ENCODE measurements at places on chromosomes 6 and 20.

DNA sequence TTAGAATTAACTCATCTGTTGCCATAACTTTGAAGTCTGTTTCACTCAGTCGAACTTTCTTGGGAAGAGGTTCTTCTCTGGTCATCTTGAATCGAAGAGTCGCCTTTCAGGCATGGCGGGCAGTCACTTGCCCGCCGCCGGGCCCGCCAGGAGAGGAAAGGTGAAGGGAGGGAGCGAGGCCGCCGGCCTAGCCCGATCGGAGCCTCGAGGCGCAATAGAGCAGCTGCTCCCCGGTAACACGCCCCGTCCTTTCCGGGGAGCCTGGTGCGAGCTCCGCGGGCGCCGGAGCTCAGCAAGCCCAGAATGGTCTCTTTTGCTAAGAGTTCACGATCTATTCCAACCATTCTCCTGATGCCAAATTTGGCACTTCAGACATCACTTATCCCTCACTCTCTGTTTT lies 591.8 kb downstream of the TFAP2B start:
- DNase-seq: no peak

GRCh38 chr6:72363844-72364740 lies 257.8 kb upstream of the KCNQ5 start:
- no peak for DNase-seq

- DNase-seq: no peak
Measured at GRCh38 chr6:129603741-129604140, 106.2 kb downstream of the ARHGAP18 start.

- DNase-seq: no peak
Measured at GRCh38 chr6:168280020-168280898, 39.3 kb downstream of the DACT2 start.

- DNase-seq: no peak
Measured at GRCh38 chr6:52887910-52888524, 21.5 kb downstream of the GSTA3 start.

DNA sequence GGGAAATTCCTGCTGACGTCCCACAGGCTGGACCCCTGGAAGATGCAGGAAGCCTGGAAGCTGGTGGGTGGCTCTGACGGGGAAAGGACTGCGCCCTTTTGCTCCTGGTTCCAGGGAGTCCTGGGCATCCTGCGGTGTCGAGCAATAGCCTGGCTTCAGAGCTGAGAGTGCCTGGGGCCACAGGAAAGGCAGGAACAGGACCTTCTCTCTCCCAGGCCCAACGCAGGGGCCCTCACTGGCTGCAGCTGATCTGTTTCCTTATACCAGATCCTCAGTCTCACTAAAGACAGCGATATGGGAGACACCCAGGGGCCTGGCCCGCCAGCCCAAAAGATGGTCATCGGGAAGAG lies 1.4 kb downstream of the B3GALT4 start:
- no peak for DNase-seq

DNA sequence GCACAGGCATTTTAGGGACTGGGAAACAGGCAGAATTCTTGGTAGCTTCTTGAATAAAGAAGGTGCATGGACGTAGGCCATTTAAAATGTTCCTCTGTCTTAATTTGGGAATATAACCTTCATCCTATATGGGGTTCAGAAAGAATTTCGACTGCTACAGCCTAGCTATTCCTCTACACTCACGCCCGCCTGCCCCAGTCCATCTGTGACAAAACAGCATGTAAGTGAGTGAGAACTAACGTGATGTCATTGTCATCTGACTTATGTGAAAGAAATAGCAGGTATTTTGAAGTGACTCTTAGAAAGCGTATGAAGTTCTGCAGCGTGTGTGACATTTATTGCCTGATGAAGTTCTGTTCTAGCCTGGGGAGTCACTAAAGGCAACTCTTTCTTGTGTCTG lies 52.2 kb upstream of the SLC22A1 start:
- no peak for DNase-seq

DNA sequence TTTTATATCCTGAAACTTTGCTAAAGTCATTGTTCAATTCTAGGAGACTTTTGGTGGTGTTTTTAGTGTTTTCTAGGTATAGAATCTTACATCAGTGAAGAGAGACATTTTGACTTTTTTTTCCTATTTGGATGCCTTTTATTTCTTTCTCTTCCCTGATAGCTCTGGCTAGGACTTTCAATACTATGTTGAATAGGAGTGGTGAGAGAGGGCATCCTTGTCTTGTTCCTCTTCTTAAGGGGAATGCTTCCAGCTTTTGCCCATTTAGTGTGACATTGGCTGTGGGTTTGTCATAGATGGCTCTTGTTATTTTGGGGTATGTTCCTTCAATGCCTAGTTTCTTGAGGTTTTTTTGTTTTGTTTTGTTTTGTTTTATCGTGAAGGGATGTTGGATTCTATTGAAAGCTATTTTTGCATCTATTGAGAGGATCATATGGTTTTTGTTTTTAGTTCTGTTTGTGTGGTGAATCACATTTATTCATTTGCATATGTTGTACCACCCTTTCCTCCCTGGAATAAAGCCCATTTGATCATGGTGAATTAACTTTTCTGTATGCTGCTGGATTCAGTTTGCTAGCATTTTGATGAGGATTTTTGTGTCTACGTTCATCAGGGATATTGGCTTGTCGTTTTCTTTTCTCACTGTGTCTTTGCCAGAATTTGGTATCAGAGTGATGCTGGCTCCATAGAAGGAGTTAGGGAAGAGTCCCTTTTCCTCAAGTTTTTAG lies 540.1 kb upstream of the FLRT3 start:
- DNase-seq: no peak

DNA sequence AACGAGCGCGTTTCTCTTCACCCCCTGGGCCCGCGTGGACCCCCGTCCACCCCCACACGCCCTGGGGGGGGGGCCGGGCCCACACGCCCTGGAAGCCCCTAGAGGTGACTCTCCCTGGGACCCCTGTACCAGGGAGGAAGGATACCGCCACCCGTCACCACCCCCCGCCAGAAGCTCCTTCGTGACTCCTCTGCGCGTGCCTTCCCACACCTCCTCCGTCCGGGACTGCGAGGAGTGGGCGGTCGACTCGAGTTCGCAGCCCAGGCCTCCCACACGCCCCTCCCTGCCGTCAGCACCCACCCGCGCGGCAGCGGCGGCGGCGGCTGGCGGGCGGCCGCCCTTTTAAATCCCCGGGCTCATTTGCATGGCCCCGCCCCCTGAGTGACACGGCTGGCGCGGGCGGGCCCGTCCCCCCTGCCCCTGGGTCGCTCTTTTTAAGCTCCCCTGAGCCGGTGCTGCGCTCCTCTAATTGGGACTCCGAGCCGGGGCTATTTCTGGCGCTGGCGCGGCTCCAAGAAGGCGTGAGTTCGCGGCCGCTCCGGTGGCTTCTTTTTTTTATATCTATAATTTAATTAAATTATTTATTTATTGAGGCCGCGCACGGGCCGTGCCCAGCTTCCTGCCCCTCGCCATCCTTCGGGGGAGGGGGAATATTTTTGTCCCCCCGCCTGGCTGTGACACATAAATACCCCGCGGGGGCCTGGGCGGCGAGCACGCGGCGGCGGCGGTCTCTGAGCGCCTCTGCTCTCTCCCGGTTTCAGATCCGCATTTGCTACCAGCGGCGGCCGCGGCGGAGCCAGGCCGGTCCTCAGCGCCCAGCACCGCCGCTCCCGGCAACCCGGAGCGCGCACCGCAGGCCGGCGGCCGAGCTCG lies at the start of gene HMGA1:
TSS of gene HMGA1 (plus strand) at position 431 of the 873 bp plus-strand sequence. CDS start 3,908 bp downstream, outside the sequence.
- DNase-seq: no peak

DNA sequence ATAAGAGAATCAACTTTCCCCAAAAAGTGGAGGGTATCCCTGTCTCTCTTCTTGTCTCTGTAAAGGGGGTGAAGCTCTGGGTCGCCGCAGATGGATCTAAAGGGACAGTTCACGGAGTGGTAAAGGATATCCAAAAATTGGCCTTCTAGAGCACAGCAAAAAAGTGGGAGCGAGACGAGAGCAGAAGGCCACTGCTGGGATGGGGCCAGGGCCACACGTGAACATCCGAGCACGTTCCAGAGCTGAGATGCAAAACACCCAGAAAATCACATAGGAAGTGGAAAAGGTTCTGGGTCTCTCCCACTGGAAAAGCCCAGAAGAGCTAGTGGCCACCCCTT lies 837 bp downstream of the TRAM2 start:
- no peak for DNase-seq

GRCh38 chr6:3349388-3350251 lies 90.9 kb downstream of the PSMG4 start:
- DNase-seq: no peak

DNA sequence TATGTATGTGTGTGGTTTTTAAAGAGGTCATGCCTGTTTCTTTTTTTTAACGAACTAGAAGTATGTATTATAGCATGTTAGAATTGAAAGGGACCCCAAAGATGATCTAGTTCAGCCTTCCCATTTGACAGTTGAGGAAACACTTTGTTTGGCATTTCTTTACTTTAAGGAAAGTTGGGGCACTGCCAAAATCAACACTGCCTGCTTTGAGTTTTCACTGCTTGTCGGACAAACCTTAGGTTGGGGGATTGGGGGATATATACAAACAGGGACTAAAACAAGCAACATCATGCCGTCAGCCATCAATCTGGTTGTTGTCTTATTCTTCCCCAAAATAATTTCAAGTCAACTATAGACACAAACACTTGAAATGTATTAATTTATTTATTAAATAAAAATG lies 14.1 kb upstream of the CALHM6 start:
- DNase-seq: no peak

GRCh38 chr6:144341831-144342527 lies 56.8 kb downstream of the UTRN start:
- DNase-seq: no peak

GRCh38 chr20:64245746-64246595 lies 9.6 kb upstream of the PCMTD2 start:
- DNase-seq: no peak

- DNase-seq: no peak
Measured at GRCh38 chr20:10556519-10557083, 117.2 kb downstream of the JAG1 start.

DNA sequence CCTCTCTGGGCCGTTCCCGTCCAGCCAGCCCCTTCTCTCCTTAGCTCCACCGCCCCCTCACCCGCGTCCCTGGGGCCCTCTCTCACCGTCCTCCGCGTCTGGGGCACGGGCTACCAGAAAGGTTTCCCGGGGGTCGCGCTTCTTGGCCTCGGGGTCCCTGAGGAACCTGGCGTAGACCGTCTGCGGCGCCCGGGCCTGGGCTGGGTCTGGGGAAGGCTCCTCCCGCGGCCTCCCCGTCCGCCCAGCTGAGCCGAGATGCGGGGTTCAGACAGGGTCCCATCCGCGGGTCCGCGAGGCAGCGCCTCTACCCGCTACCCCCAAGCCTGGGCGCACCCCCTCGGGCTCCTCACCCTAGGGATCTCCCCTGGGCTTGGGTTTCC lies 1.1 kb downstream of the TULP1 start:
- DNase-seq: no peak

DNA sequence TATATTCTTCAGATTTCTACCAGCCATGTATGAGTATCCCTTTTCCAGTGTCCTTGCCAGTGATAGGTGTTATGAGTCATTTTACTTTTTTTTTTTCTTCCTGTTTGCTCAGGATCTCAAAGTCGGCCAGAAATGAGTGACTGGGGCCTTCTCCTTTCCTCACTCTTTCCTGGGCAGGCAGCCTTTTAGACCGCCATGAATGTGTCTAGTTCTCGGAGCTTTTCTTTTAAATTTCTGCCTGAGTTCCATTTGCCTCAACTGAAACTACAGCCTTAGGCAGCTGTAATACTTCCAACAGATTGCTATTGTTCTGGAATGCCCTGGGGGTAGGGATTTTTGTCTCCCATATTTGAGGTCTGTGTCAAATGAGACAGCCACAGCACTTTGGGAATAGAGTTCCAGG lies 83.7 kb downstream of the STXBP5 start:
- DNase-seq: no peak

GRCh38 chr20:16517946-16518783 lies 55.1 kb downstream of the KIF16B start:
- peak; percentile 41 for DNase-seq

DNA sequence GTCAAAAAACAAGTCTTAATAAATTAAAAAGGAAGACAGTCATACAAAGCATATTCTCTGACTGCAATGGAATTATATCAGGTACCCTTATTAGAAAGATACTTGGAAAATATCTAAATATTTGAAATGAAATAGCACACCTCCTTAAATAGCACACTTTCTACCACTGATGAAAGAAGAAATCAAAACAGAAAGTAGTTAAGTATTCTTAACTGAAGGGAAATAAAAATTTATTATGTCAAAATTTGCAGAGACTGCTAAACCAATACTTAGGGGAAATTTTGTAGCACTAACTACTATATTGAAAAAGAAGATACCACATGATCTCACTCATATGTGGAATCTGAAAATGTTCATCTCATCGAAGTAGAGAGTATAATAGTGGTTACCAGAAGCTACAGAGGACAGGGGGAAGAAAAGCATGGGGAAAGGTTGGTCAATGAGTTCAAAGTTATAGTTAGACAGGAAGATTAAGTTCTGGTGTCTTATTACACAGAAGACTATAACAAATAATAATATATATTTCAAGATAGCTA lies 112.2 kb downstream of the ASCC3 start:
- no peak for DNase-seq

DNA sequence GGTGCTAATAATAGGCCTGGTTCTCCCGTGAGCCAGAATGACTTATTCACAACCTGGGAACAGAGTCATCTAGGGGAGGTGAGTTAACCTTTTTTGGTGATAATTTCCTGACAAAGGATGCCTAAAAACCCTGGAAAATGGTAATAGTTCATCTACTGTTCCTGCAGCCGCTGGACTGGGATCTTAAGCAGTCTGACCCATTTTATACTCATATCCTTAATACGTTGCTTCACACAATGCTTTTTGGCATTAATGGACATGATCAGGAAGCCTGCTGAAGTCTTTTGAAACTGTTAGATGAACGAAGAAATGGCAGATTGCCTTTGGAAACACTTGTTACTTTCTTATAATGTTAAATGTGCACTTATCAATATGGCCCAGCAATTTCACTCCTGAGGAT lies 81.9 kb upstream of the BMP2 start:
- no peak for DNase-seq

- DNase-seq: no peak
Measured at GRCh38 chr6:33730611-33731010, 16.1 kb downstream of the IP6K3 start.

DNA sequence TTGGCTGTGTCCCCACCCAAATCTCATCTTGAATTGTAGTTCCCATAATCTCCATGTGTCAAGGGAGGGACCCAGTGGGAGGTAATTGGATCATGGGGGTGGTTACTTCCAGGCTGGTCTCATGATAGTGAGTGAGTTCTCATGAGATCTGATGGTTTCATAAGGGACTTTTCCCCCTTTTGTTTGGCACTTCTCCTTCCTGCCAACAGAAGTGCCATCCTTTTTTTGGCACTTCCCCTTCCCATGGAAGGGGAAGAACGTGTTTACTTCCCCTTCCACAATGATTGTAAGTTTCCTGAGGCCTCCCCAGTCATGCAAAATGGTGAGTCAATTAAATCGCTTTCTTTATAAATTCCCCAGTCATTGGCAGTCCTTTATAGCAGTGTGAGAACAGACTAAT lies 18.0 kb upstream of the PI3 start:
- no peak for DNase-seq

DNA sequence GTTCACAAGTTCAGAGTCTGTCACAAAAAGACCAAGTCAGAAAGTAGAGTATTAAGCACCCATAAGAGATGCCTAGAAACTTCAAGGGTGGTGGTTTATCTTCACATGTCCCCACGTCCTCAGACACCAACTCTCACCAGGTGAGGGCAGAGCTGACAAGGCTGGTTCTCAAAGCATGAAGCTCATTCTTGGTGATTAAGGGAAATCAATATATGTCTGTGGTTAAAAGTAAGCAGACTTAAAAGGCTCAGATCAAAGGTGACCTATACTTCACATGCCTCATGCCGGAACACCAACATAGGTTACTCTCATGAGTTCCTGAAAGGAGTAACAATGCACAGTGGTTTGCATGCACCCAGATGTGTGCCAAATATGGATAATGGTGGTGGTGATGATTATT lies 27.0 kb downstream of the IL17A start:
- no peak for DNase-seq

GRCh38 chr6:13287104-13287503 lies 41.2 kb downstream of the TBC1D7 start:
- DNase-seq: no peak
